ENCODE measurements at places on chromosomes 6 and 20. TPM values are rescaled to one million over a fixed set of nuclear protein-coding genes. Genes with fewer than 3 reads are reported as not detected.

NRN1 gene
- total RNA-seq, result 10.2 TPM

KHDRBS2 gene
- total RNA-seq, result not detected

BMP6 gene
- total RNA-seq, result not detected

TSBP1 gene
- not detected for total RNA-seq

PHACTR1 gene
- 0.58 TPM for total RNA-seq

FKBP1C gene
- 1.5 TPM for total RNA-seq

CRIP3 gene
- total RNA-seq, result 1.5 TPM

RSPH3 gene
- total RNA-seq, result 4.0 TPM

LY86 gene
- 1.3 TPM for total RNA-seq

LATS1 gene
- total RNA-seq, result 21.6 TPM

- no peak for DNase-seq
- no peak overlapping the region for H3K27ac ChIP-seq
- H3K36me3 ChIP-seq, result peaks cover 2% of the 10 kb centered on the region
- peaks cover 12% of the 10 kb centered on the region for H3K27me3 ChIP-seq
- H3K4me3 ChIP-seq, result no peak overlapping the region
Measured at GRCh38 chr20:52895701-52896100, 76.5 kb upstream of the TSHZ2 start.

DNA sequence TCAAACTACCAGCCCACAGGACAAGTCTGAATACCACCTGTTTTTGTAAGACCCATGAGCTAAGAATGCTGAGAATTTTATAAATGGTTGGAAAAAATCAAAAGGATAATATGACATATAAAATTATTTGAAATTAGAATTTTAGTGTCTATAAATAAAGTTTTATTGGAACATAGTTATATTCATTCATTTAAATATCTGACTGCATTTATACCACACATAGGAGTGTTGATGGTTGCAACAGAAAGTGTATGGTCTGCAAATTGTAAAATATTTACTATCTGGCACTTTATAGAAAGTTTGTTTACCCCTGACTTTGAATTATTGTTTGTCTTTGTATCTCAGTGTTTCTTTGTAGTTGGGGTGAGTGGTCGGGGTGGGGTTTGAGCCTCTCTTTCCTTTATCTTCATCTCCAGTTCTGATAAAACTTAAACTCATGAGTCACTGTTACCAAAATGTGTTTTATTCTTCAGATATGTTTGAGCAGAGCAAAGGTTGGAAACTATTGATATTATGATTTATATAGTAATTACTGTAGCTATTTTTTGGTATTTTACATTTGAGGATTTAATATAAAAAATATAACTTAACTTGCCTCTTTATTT, 55.5 kb downstream of the CD2AP start:
- no peaks in the 10 kb centered on the region for H3K27me3 ChIP-seq
- DNase-seq, result no peak
- peaks cover 8% of the 10 kb centered on the region for H3K4me1 ChIP-seq
- H3K36me3 ChIP-seq, result peaks cover 39% of the 10 kb centered on the region
- H3K27ac ChIP-seq, result no peak overlapping the region

DNA sequence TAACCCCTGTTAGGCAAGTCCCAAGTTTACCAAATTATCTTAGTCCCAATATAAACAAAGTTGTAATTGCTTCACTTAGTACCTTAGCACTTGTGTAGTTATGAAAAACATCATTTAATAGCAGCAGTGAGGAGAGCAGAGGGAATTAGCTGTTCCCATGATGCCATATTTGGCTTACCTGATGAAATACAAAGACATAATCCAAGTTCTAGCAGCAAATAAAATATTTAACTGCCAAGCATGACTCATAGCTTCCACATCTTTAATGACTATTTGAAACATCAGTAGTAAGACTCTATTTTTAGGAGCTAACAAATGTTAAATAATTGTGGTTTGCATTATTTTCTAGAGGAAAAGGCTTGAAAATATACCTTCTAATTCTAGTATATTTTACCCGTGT, 94.0 kb upstream of the MCHR2 start:
- no peaks in the 10 kb centered on the region for H3K36me3 ChIP-seq
- no peak for DNase-seq
- no peak overlapping the region for H3K27ac ChIP-seq
- H3K4me1 ChIP-seq, result no peaks in the 10 kb centered on the region
- peaks cover 4% of the 10 kb centered on the region for H3K27me3 ChIP-seq
- no peak overlapping the region for H3K4me3 ChIP-seq

DNA sequence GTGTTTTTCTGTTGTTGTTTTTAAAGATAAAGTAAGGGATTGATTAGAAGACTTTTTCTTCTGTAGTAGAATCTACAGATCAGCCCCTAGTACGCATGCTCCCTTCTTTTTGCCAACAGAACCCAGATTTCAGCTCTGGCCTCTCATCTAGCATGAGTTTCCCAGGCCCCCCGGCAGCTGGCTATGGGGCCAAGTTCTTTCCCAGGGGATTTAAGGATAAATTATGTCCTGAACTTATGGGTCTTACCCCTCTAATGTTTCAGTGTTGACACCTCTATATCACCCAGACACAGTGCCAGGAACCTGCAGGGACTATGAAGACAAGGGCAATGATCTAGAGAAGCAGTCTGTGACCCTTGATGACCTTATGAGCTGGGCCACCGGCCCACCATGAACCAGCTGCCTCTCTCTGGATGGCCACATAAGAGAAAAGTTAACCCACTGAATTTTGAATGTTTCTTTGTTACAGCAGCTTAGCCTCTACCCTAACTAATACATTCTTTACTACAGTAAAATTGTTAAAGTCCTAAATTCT, 150.5 kb downstream of the UNC5CL start:
- DNase-seq, result no peak
- no peak overlapping the region for H3K4me3 ChIP-seq
- H3K27ac ChIP-seq, result no peak overlapping the region
- H3K27me3 ChIP-seq, result peaks cover 4% of the 10 kb centered on the region
- no peaks in the 10 kb centered on the region for H3K36me3 ChIP-seq

DNA sequence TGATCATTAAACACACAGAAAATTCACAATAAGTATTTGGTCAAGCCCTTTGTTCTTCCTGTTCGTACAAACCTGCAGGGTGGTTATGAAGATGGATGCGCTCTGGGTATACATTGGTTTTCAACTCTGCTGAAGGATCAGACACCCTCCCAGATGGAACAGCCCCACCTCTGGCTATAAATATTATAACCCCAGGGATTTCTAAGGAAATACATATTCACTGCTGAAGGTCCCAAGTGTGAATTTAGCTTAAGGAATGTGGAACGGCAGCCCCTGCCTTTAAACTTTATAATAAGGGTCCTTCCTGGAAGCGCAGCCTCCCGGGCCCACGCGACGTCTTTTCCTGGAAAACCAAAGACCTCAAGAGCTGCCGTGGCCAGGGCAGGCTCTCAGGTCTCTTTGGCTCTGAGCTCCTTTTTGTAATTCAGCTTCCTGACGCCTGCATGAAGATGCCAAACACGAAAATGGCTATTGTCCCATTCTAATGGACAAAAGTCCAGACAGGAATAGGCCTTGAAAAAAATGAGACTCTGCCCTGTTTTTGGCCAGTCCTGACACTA, 172.4 kb upstream of the SSTR4 start:
- H3K27ac ChIP-seq, result no peak overlapping the region
- no peaks in the 10 kb centered on the region for H3K4me1 ChIP-seq
- no peak overlapping the region for H3K4me3 ChIP-seq

GRCh38 chr6:13380761-13381160, 52.4 kb upstream of the TBC1D7 start:
- no peak overlapping the region for H3K4me3 ChIP-seq
- no peak for DNase-seq
- peaks cover 19% of the 10 kb centered on the region for H3K4me1 ChIP-seq
- peaks cover 28% of the 10 kb centered on the region for H3K36me3 ChIP-seq

DNA sequence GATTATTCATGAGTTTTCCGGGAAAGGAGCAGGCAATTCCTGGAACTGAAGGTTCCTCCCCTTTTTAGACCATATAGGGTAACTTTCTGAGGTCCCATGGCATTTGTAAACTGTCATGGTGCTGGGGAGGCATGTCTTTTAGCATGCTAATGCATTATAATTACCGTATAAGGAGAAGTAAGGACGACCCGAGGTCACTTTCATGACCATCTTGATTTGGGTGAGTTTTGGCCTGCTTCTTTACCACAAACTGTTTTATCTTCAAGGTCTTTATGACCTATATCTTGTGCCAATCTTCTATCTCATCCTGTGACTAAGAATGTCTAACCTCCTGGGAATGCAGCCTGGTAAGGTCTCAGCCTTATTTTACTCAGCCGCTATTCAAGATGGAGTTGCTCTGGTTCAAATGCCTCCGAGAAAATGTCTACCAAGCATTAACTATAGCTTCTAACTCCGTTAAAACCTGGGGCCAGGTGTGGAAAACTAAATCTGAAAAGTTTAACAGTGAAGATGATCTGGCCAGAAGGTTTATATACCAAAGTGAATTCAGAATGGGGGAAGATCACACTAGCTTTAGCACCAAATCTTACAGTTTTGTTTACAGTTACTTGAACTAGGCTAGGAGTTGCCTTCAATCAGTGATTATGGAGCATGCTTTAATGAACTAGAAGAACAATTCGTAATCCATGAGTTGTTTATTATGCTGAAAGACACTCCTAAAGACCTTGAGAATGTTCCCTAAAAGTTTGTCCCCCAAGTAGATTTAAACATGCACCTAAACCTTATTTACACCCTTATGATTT, 80.0 kb upstream of the TOP1 start:
- DNase-seq, result no peak
- no peak overlapping the region for H3K27ac ChIP-seq
- H3K4me1 ChIP-seq, result no peaks in the 10 kb centered on the region
- H3K4me3 ChIP-seq, result no peak overlapping the region
- no peaks in the 10 kb centered on the region for H3K36me3 ChIP-seq
- H3K27me3 ChIP-seq, result no peaks in the 10 kb centered on the region

- H3K36me3 ChIP-seq, result peaks cover 8% of the 10 kb centered on the region
- peaks cover 5% of the 10 kb centered on the region for H3K4me1 ChIP-seq
- peak overlapping the region; percentile 60 for H3K4me3 ChIP-seq
Measured at GRCh38 chr6:43508481-43509141, 1.5 kb downstream of the LRRC73 start.

GRCh38 chr20:61801857-61802442, 263.7 kb downstream of the TAF4 start:
- no peak overlapping the region for H3K4me3 ChIP-seq
- DNase-seq, result no peak

- H3K4me3 ChIP-seq, result no peak overlapping the region
- H3K4me1 ChIP-seq, result no peaks in the 10 kb centered on the region
- no peaks in the 10 kb centered on the region for H3K36me3 ChIP-seq
- no peaks in the 10 kb centered on the region for H3K27me3 ChIP-seq
- DNase-seq, result no peak
Measured at GRCh38 chr6:143346004-143346403, 104.5 kb downstream of the ADAT2 start.

GRCh38 chr6:149271348-149272340, 45.9 kb upstream of the TAB2 start:
- peak overlapping the region; percentile 97 for H3K27ac ChIP-seq
- H3K36me3 ChIP-seq, result peaks cover 13% of the 10 kb centered on the region
- peaks cover 45% of the 10 kb centered on the region for H3K4me1 ChIP-seq

- peaks cover 11% of the 10 kb centered on the region for H3K4me1 ChIP-seq
- peak overlapping the region; percentile 21 for H3K27ac ChIP-seq
- no peak for DNase-seq
- H3K4me3 ChIP-seq, result no peak overlapping the region
- H3K27me3 ChIP-seq, result no peaks in the 10 kb centered on the region
- H3K36me3 ChIP-seq, result peaks cover 2% of the 10 kb centered on the region
Measured at GRCh38 chr6:88641178-88641903, 322.1 kb downstream of the RNGTT start.

- H3K36me3 ChIP-seq, result no peaks in the 10 kb centered on the region
- H3K27ac ChIP-seq, result no peak overlapping the region
- H3K27me3 ChIP-seq, result no peaks in the 10 kb centered on the region
- no peaks in the 10 kb centered on the region for H3K4me1 ChIP-seq
- no peak overlapping the region for H3K4me3 ChIP-seq
Measured at GRCh38 chr6:15800841-15801617, 138.2 kb upstream of the DTNBP1 start.

DNA sequence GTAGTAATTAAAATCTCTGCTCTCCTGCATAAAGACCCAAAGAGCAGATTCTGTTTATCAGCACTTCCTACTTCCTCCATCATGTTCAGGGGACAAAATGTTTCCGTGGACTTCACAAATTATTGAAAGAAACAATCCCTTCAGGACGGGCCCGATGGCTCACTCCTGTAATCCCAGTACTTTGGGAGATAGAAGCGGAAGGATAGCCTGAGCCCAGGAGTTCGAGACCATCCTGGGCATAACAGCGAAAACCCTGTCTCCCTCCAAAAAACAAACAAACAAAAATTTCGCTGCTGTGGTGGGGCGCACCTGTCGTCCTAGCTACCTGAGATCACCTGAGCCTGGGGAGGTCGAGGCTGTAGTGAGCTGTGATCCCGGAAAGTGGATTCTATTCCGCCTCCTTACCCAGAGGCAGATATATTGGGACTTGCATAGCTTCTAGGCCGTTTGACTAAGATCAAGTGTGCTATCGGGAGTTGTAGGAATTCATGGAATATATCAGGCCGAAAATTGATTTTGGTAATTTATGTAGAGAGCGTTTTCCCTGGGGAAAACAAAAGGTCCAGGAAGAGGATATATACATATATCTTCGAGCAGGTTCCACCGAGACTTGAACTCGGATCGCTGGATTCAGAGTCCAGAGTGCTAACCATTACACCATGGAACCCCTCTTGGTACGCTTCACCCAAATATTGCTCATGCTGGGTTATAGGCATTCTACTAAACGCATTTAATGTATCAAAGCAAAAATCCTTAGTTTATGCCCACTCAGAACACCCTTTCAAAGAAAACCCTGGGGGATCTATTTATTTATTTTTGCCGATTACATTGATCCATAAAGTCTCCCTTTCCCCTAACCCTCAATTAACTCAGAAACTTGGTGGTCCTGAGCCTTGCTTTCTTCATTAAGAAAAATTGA, 74.5 kb upstream of the ZNF184 start:
- DNase-seq, result peak; percentile 52
- peaks cover 21% of the 10 kb centered on the region for H3K4me1 ChIP-seq
- H3K4me3 ChIP-seq, result peak overlapping the region; percentile 40
- peak overlapping the region; percentile 56 for H3K27ac ChIP-seq

DNA sequence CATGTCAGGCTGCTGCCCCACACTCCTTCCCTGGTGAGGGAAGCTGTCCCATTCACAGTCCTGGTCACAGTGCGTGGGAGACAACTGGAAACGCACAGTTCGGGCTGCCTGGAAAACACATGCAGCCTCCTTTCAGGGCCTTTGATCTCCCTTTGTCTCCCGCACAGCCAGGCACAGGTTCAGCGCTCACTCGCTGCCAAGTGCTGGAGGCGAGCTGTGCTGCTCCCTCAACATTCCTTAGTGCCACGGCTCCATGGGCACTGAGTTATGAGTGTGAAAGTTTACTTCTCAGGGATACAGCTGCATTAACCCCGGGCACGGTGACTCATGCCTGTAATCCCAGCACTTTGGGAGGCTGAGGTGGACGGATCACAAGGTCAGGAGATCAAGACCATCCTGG, 9.1 kb downstream of the YTHDF1 start:
- H3K27me3 ChIP-seq, result no peaks in the 10 kb centered on the region
- H3K4me1 ChIP-seq, result peaks cover 29% of the 10 kb centered on the region
- peaks cover 13% of the 10 kb centered on the region for H3K36me3 ChIP-seq
- DNase-seq, result no peak
- H3K27ac ChIP-seq, result no peak overlapping the region

- H3K4me3 ChIP-seq, result no peak overlapping the region
- H3K4me1 ChIP-seq, result no peaks in the 10 kb centered on the region
- peaks cover 28% of the 10 kb centered on the region for H3K27me3 ChIP-seq
- H3K27ac ChIP-seq, result no peak overlapping the region
- DNase-seq, result no peak
Measured at GRCh38 chr20:3431109-3431508, 23.6 kb upstream of the DNAAF9 start.

GRCh38 chr20:10863337-10864060, 189.7 kb upstream of the JAG1 start:
- H3K27ac ChIP-seq, result no peak overlapping the region
- H3K4me1 ChIP-seq, result no peaks in the 10 kb centered on the region
- no peak overlapping the region for H3K4me3 ChIP-seq
- H3K27me3 ChIP-seq, result peaks cover 7% of the 10 kb centered on the region
- no peaks in the 10 kb centered on the region for H3K36me3 ChIP-seq
- no peak for DNase-seq

Data from activated naive CD8-positive, alpha-beta T cell treated with anti-CD3 and anti-CD28 coated beads for 36 hours (primary cell).